Activated CD4-positive, alpha-beta T cell treated with anti-CD3 and anti-CD28 coated beads, Interleukin-2, amount 10 ng/mL, durations not matched to agents 7 days and 5 days (primary cell): ENCODE measurements at places on chromosomes 5 and 9. TPM values are rescaled to one million over a fixed set of nuclear protein-coding genes. Genes with fewer than 3 reads are reported as not detected.

The SLC4A9 gene
- 0.44 TPM for total RNA-seq

The MINAR2 gene
- total RNA-seq, result not detected

The ADAMTSL2 gene
- not detected for total RNA-seq

The TGFBI gene
- total RNA-seq, result 0.10 TPM

The TMED9 gene
- 94.0 TPM for total RNA-seq

The FREM1 gene
- not detected for total RNA-seq

The TLX3 gene
- not detected for total RNA-seq

The GRM6 gene
- not detected for total RNA-seq

The TTLL11 gene
- 3.1 TPM for total RNA-seq

The NSA2 gene
- total RNA-seq, result 160 TPM

The TMOD1 gene
- total RNA-seq, result 0.35 TPM

The DMRT3 gene
- not detected for total RNA-seq

The PCDHAC1 gene
- total RNA-seq, result not detected

The ELOVL7 gene
- total RNA-seq, result 0.42 TPM

The SKIC3 gene
- total RNA-seq, result 74.6 TPM

The LRSAM1 gene
- 13.3 TPM for total RNA-seq
